KG1 (cell line): ENCODE measurements at places on chromosomes 6 and 20.

GRCh38 chr20:36121981-36122930 is 32.3 kb upstream of the EPB41L1 start:
- no peak for DNase-seq

DNA sequence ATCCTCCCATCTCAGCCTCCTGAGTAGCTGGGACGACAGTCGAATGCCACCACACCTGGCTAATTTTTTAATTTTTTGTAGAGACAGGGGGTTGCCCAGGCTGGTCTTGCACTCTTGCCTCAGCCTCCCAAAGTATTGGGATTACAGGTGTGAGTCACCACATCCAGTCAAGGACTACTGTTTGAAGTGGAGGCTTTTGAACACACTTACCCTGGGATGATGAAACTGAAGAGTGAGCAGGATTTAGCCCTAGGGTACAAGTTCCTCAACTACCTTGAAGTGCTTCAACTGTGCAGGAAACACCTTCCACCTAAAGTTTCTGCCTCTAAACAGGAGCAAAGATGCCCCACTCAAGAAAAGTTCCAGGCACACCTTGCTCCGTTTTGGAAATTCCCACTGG is 15.7 kb upstream of the PARD6B start:
- no peak for DNase-seq

GRCh38 chr20:4469910-4470309 is 251.8 kb upstream of the PRND start:
- no peak for DNase-seq

DNA sequence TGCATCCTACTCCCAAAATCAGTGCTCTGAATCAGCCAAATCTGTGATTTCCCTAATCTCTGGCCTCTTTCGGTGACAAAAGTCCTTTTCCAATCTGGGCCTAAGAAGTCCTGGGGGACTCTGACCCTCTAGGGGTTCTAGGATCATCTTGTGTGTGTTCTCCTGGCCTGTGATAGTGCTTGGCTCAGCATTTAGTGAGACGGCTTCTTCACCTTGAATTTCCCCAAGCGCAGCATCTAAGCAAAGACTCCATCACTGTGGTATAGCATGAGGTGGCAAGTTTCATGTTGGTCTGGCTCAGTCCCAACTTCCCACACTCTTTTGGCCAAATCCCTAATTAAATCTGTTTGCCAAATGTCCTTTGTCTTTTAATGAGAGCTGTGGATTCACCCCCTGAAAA is 12.1 kb upstream of the IL17A start:
- no peak for DNase-seq

DNA sequence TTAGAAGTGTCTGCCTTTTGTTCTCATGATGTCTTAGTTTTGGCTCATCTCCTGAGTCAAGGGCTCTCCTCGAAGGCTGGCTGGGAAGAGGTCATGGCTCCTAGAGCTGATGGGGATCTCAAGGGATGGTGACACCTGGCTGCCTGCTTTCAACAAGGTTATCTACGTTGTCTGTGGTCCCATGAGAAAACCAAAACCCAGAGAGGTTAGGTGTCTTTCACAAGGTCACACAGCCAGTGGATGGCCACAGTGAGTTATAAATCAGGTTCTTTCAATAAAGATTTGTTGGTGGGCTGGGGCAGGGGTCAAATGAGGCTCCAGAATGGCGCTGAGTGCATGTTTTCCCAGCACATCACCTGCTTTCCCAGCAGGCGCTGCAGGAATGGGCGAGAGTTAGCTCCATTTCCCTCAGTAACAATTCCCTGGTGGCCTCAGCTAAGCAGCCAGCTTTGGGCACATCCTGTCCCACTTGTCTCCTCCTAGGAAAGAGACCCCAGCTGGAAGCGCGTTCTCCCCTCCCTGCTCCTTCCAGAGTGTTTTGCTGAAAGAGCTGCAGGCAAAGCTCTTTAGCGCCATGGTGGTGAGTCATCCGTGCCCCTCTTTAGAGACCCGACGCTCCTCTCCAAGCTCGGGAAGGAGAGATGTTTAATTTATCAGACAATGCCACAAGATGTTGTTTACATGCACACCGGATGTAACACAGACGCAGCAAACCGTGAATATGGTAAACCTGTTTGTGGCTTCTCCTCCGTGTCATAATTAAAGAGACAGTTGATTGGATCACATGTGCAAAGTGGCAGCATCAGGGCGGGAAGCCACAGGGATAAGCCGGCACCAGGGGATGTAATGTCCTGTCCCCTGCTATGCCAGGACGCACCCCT is 109.7 kb downstream of the LRFN2 start:
- DNase-seq: no peak

GRCh38 chr6:109073344-109074132 is 21.1 kb downstream of the SESN1 start:
- DNase-seq: peak; percentile 77

DNA sequence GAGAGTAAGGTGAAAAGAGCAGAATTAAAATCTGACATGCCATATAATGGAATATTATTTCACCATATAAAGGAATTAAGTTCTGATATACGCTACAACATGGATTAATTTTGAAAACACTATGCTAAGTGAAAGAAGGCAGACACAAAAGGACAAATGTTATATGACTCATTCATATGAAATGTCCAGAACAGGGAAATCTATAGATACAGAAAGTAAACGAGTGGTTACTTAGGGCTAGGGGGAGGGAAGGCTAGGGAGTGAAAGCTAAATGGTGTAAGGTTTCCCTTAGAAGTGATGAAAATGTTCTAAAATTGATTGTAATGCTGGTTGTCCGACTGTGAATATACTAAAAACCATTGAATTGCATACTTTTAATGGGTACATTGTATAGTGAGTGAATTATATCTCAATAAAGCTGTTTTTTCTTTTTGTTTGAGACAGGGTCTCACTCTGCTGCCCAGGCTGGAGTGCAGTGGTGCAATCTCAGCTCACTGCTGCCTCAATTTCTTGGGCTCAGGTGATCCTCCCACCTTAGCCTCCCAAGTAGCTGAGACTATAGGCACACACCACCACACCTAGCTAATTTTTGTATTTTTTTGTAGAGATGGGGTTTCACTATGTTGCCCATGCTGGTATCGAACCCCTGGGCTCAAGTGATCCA is 8.2 kb downstream of the PRPH2 start:
- no peak for DNase-seq

DNA sequence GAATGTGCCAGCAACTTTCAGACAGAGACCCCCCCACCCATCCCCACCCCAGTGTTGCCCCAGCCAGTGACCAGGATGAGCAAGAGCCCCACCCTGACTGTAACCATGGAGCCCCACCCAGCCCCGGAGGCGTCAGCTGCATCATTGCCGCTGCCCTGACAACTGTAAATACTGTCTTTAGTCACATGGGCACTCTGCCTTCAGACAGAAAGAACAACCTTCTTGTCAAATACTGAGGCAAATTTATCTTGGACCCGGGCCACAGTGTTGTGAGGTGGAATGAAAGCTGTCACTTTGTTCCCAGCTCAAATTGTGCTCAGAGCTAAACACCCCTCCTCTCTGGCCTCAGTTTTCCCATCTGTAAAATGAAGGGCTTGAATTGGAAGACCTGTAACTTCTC is 23.7 kb downstream of the MOCS3 start:
- DNase-seq: no peak

- DNase-seq: no peak
These were observed 561.8 kb upstream of the RNF217 start for GRCh38 chr6:124400261-124400999.

DNA sequence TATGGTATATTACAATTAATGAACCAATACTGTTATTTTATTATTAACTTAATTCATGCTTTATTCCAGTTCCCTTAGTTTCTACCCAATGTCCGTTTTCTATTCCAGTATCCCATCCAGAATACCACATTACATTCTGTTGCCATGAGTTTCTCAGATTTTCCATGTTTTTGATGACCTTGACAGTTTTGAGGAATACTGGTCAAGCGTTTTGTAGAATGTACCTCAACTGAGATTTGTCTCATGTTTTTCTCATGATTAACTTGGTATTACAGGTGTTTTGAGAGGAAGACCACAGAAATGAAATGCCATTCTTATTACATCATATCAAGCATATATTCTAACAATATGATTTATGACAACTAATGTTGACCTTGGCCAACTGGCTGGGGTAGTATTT is 23.8 kb upstream of the ESR1 start:
- no peak for DNase-seq

DNA sequence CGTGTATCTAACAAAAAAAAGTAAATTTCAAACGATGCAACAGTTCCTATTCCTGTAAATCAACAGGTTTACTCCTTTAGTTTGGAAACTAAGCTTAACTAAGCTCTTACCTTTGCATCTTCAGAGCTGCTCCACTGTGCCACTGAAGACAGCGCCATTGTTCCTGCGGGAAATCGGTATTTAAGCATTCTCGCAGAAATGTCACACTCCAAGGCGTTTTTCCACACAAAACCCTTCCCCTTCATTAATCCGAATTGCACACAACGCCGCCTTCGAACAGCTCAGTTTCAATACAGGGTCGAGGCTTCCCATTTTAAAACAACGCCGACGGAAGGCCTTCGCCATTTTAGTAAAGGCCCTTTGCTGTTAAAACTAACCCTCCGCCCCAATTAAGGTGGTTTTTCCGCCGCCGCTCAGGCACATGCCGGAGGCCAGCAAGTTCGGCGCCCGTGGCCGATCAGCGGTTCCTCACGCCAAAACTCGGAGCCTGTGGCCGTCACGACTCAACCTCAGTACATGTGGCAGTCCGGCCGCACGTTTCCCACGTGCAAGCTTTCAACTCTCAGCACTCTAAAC is 35.4 kb upstream of the SYNCRIP start:
- DNase-seq: no peak

- DNase-seq: no peak
These were observed 188.2 kb upstream of the ASCC3 start for GRCh38 chr6:101069191-101069795.

- no peak for DNase-seq
These were observed 547.2 kb downstream of the CDH26 start for GRCh38 chr20:60505423-60505822.

GRCh38 chr20:61299618-61300017 is 47.6 kb downstream of the CDH4 start:
- no peak for DNase-seq

- DNase-seq: no peak
These were observed 49.4 kb downstream of the KAT14 start for GRCh38 chr20:18187020-18187419.

DNA sequence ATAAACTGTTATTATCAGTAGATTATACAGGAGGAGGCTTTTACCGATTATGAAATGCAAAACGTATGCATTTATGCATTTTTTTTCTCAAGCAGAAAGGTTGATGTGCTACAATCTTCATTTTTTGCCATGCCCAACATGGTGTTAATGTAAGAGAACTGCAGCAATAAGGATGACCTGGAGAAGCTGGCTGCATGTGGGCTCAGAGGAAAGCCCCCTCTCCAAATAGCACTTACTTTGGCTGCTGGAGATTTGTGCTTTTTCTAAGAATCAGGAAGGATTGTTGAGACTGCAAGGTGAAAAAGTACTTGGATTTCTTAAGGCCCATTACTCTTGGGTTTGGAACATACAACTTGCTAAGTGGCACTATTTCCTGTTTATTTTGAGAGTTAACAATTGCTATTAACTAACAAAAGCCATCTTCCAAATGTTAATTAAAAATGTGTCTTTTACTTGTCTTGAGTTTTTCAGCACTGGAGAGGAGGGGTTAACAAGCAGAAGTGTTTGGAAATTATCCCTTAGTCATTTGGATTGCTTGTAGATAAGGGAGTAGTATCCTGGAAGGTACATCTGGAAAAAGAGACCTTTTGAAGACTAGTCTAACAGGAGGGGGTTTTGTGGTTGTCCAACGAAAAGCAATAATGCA is 5.6 kb downstream of the SOX4 start:
- DNase-seq: no peak

GRCh38 chr20:39152126-39152525 is 190.0 kb downstream of the DHX35 start:
- no peak for DNase-seq

GRCh38 chr20:41068806-41069205 is 40.2 kb downstream of the TOP1 start:
- DNase-seq: no peak

DNA sequence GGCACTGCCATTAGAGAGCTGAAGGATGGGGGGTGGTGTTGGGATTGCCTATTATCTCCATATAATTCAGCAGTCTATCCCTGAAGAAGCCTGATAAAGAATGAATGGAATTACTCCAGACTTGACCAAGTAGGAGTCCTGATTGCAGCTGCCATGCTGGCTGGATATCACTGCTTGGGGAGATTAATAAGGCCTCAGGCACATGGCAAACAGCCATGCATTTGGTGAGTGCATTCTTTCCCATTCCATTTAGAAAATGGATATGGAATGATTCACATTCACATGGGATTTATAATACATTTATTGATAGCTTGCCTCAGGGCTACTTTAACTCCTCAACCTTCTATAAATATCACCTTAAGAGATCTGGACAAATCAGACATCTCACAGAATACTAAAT is 49.6 kb upstream of the HLA-A start:
- no peak for DNase-seq

DNA sequence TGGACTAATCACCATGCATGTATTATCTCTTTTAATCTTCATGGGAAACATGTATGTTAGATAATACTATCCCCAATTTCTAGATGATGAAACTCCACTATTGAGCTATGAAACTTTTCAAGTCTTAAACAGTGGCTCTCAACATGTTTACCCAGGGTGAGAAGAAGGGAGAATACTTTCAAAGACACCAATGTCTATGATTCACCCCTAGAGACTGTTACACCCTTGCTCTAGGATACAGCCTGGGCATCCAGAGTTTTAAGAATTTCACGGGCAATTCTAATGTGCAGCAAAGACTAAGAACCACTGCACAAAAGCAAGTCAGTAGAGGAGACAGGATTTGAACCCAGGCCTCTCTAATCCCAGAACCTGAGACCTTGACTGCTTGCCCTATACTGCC is 47.8 kb downstream of the GFOD1 start:
- no peak for DNase-seq

DNA sequence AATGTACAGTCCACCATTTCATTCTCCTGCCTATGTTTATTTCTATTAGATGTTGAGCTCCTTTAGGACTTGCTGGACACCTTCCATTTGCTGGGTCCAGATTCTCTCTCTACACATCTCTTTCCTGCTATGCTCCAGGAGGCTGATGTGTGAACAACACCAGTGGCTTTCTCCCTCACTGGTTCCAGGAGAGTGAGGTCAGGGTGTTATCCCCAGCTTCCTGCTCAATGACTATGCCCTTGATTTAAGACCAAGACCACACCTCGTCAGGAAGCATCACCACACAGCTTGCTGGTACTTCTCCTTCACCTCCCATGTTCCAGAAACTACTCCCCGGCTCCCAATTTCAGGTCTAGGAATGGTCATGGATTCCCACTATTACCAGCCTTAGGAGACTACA is 31.3 kb upstream of the E2F3 start:
- DNase-seq: no peak

GRCh38 chr6:166318649-166319600 is 10.7 kb upstream of the PRR18 start:
- DNase-seq: no peak
